Activated naive CD8-positive, alpha-beta T cell treated with anti-CD3 and anti-CD28 coated beads for 36 hours (primary cell): ENCODE measurements at places on chromosomes 12 and 14. TPM values are rescaled to one million over a fixed set of nuclear protein-coding genes. Genes with fewer than 3 reads are reported as not detected.

- peaks cover 69% of the 10 kb centered on the region for H3K4me1 ChIP-seq
- H3K27me3 ChIP-seq, result no peaks in the 10 kb centered on the region
- H3K36me3 ChIP-seq, result peaks cover 23% of the 10 kb centered on the region
- peak overlapping the region; percentile 70 for H3K4me3 ChIP-seq
- DNase-seq, result no peak
Measured at GRCh38 chr12:92404921-92405320, 259.3 kb upstream of the BTG1 start.

- no peak for DNase-seq
- H3K4me3 ChIP-seq, result no peak overlapping the region
- H3K27me3 ChIP-seq, result no peaks in the 10 kb centered on the region
- H3K4me1 ChIP-seq, result no peaks in the 10 kb centered on the region
Measured at GRCh38 chr12:22609501-22609900, 15.5 kb upstream of the ETNK1 start.

Gene TMEM119
- not detected for total RNA-seq

DNA sequence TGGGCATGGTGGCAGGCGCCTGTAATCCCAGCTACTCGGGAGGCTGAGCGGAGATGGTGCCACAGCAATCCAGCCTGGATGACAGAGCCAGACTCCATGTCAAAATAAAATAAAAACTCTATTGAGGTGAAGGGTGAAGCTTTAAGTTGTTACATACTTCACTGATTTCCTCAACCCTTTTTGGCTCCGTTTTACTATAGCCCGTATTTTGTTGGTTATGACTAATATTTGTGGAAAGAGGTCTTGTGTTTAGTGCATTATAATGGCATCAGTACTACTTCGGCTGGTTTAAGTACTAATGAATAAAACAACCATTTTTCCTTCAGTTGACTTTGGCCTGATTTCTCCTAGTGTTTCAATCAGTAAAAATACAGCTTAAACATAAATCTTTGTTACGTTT, 27.0 kb upstream of the SLC2A14 start:
- H3K27ac ChIP-seq, result no peak overlapping the region
- H3K36me3 ChIP-seq, result no peaks in the 10 kb centered on the region
- H3K27me3 ChIP-seq, result no peaks in the 10 kb centered on the region
- DNase-seq, result no peak

DNA sequence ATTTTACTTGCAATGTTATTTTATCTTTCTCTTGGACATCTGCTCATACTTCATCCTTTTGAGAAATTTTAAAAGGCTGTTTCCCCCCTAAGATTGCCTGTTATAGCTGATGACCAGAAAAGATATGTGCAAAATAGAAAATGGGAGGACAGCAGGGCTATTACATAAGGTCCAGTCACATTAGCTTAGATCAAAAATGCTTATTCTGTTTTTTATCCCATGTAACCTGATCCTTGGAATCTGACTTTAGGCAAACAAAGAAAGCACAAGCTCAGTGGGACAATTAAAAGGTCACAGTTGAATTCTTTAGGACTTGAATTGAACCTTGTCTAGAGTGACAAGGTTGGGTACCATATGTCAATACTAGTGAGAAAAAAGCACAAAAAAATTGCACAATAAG, 65.1 kb upstream of the TRHDE start:
- no peak for DNase-seq
- no peaks in the 10 kb centered on the region for H3K36me3 ChIP-seq
- no peak overlapping the region for H3K27ac ChIP-seq
- H3K4me1 ChIP-seq, result no peaks in the 10 kb centered on the region
- H3K27me3 ChIP-seq, result no peaks in the 10 kb centered on the region

DNA sequence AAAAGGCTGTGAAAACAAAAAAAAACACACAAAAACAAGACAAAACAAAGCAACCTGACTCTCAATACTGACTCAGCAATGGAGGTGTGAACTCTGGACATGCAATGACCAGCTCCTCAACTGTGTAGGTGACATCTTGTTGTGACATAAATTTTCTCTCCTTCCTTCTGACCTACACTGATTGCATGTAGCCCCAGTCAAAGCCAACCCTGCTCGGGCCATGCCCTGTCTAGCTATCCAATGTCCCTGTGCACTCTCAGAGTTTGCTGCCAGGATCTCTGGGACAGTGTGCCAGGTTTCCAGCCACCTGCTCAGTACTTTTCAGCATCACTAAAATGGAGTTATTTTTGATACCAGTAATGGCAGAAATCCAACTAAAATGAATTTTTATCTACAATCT, 18.9 kb upstream of the CRACR2A start:
- H3K27me3 ChIP-seq, result no peaks in the 10 kb centered on the region
- H3K4me1 ChIP-seq, result peaks cover 4% of the 10 kb centered on the region
- no peak overlapping the region for H3K27ac ChIP-seq
- DNase-seq, result no peak
- peaks cover 2% of the 10 kb centered on the region for H3K36me3 ChIP-seq
- H3K4me3 ChIP-seq, result no peak overlapping the region
